T-helper 2 cell (primary cell): ENCODE measurements at places on chromosomes 3 and 15.

GRCh38 chr3:52471371-52472238 lies 16.2 kb downstream of the NISCH start:
- no peak for DNase-seq

GRCh38 chr3:134317106-134317947 lies 56.9 kb downstream of the AMOTL2 start:
- no peak for DNase-seq

GRCh38 chr3:104717828-104718196 lies 648.9 kb upstream of the ALCAM start:
- no peak for DNase-seq

DNA sequence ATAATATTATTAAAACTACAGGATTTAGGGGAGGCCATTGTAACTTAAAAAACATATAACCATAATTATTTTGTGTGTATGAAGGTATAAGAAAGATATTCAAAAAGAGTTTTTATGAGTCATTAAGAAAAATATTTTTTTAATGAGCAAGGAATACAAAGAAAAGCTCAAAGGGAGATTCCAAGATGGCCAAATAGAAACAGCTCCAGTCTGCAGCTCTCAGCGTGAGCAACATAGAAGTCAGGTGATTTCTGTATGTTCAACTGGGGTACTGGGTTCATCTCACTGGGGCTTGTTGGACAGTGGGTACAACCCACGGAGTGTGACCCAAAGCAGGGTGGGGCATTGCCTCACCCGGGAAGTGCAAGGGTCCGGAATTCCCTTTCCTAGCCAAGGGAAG lies 336.1 kb downstream of the TBL1XR1 start:
- DNase-seq: no peak

- DNase-seq: no peak
Measured at GRCh38 chr3:18179521-18179920, 245.6 kb downstream of the SATB1 start.
